Breast epithelium (tissue), 4 donors: ENCODE measurements at places on chromosomes 16 and 17.

GRCh38 chr17:80252871-80253270 lies 7.8 kb upstream of the RNF213 start:
- no peaks in the 10 kb centered on the region for H3K36me3 ChIP-seq
- H3K4me3 ChIP-seq, result no peak overlapping the region
- H3K27me3 ChIP-seq, result no peaks in the 10 kb centered on the region

DNA sequence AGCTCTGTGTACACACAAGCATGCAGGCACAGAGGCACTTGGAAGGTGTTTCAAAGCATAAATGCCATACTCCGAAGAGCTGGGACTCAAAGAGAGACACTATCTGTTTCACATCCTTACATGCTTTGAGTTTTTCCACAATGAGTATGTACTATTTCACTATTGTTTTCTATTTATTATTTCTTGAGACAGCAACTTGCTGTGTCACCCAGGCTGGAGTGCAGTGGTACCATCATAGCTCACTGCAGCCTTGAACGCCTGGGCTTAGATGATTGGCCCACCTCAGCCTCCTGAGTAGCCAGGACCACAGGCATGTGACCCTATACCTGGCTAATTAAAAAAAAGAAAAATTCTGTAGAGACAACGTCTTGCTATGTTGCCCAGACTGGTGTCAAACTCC lies 31.6 kb downstream of the CYB5D2 start:
- no peak for DNase-seq
- peaks cover 26% of the 10 kb centered on the region for H3K36me3 ChIP-seq
- H3K27me3 ChIP-seq, result no peaks in the 10 kb centered on the region
- H3K4me3 ChIP-seq, result no peak overlapping the region
- no peaks in the 10 kb centered on the region for H3K4me1 ChIP-seq

DNA sequence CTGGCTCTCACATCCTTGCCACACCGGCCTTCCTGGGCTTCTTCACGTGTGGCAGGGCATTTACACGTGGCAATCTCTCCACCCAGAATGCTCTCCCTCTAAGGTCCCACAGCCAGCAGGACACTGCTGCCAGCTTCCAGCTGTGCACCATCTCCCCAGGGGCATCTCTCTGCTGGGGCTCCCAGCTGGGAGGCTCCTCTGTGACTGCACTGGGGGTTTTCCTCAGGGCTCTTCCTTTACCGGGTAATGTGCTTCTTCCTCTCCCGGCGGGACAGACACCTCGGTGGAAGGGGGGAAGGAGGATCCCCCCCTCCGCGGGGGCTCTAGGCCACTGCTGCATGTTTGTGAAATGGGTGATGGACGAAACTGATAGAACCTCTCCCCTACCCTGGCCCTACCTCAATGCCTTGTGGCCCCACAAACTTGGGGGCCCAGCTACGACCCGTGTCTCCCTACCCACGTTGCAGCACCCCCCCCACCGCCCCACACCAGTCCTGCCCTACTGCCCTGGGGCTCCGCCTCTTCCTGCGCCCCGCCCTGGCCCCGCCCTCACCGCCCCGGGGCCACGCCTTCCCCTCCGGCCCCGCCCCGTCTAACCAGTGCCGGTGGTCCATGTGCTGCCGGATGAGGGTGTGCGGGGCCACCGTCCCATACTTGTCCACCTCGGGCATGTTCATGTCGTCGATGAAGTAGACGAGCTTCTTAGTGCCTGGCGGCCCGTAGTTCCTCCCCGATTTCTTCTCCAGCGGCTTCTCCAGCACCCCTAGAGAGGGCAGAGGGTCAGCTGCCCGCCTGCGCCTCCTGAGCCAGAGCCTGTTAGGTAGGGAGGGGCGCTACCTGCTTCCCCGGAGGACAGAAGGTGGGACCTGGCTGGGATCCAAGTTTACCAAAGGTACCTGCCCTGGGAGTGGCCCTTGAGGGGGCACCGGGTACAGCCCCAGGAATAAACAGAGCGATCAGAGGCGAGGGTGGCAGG lies 92.6 kb downstream of the DNAH17 start:
- no peak for DNase-seq
- H3K36me3 ChIP-seq, result no peaks in the 10 kb centered on the region
- H3K4me1 ChIP-seq, result no peaks in the 10 kb centered on the region
- peak overlapping the region; percentile 45 for H3K4me3 ChIP-seq

- H3K27ac ChIP-seq, result peak overlapping the region; percentile 30
- H3K27me3 ChIP-seq, result no peaks in the 10 kb centered on the region
- no peak overlapping the region for H3K4me3 ChIP-seq
- H3K4me1 ChIP-seq, result no peaks in the 10 kb centered on the region
Measured at GRCh38 chr16:14491861-14492529, 138.1 kb downstream of the PARN start.

GRCh38 chr16:84308120-84308519 lies 13.4 kb downstream of the WFDC1 start:
- no peak overlapping the region for H3K27ac ChIP-seq
- H3K27me3 ChIP-seq, result no peaks in the 10 kb centered on the region
- DNase-seq, result no peak
- no peaks in the 10 kb centered on the region for H3K36me3 ChIP-seq
- no peaks in the 10 kb centered on the region for H3K4me1 ChIP-seq

GRCh38 chr16:84729716-84730320 lies 30.0 kb downstream of the USP10 start:
- DNase-seq, result no peak
- no peaks in the 10 kb centered on the region for H3K4me1 ChIP-seq
- peak overlapping the region; percentile 67 for H3K27ac ChIP-seq

GRCh38 chr16:78761427-78761826 lies 662.0 kb downstream of the WWOX start:
- no peak overlapping the region for H3K4me3 ChIP-seq
- no peaks in the 10 kb centered on the region for H3K4me1 ChIP-seq
- no peaks in the 10 kb centered on the region for H3K36me3 ChIP-seq
- no peak for DNase-seq
- no peaks in the 10 kb centered on the region for H3K27me3 ChIP-seq

GRCh38 chr16:58011652-58012051 lies 10.4 kb downstream of the USB1 start:
- DNase-seq, result no peak
- H3K27me3 ChIP-seq, result no peaks in the 10 kb centered on the region
- no peaks in the 10 kb centered on the region for H3K36me3 ChIP-seq

DNA sequence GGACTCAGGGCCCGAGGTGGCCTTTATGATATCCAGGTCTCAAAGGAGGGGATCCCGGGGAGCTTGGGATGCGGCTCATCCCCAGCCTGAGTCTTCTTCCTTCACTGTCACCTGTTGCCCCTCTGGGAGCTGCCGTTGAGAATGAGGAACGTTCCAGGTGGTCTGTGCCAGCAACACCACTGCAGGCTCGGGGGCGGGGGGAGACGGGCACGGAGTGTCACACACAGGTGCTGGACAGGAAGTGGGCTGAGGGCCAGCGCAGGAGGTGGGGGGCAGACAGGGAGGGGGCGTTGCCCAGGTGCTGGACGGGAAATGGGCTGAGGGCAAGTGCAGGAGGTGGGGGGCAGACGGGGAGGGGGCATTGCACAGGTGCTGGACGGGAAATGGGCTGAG lies 28.2 kb downstream of the METRNL start:
- no peak overlapping the region for H3K4me3 ChIP-seq
- H3K4me1 ChIP-seq, result peaks cover 7% of the 10 kb centered on the region
- no peaks in the 10 kb centered on the region for H3K36me3 ChIP-seq
- DNase-seq, result no peak
- H3K27ac ChIP-seq, result no peak overlapping the region
- no peaks in the 10 kb centered on the region for H3K27me3 ChIP-seq

GRCh38 chr17:45918241-45918745 lies 23.9 kb downstream of the MAPT start:
- no peaks in the 10 kb centered on the region for H3K4me1 ChIP-seq
- no peaks in the 10 kb centered on the region for H3K36me3 ChIP-seq
- H3K27me3 ChIP-seq, result no peaks in the 10 kb centered on the region
- no peak overlapping the region for H3K27ac ChIP-seq

GRCh38 chr17:8412089-8412488 lies 14.5 kb upstream of the RNF222 start:
- H3K27ac ChIP-seq, result no peak overlapping the region
- no peaks in the 10 kb centered on the region for H3K36me3 ChIP-seq
- no peaks in the 10 kb centered on the region for H3K27me3 ChIP-seq
- no peak for DNase-seq

DNA sequence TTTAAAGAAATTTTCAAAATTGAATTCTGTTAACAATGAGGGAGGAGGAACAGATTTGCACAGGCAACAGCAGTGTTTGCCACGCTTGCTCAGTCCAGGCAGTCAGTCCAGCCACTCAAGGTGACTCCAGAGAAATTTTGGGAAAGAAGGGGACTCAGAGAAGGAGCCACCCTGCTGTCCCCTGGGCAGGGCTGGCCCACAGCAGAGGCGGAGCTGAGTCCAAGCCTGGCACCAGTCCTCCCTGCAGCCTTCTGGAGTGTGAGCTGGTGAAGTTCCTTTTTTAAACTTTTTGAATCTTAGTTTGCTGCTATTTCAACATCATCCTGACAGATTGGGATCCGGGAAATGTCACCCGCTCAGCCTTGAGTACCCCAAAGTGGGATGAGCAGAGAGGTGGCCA lies 14.5 kb upstream of the SLC47A2 start:
- peaks cover 20% of the 10 kb centered on the region for H3K4me1 ChIP-seq
- H3K27ac ChIP-seq, result no peak overlapping the region
- no peaks in the 10 kb centered on the region for H3K36me3 ChIP-seq
- H3K4me3 ChIP-seq, result no peak overlapping the region
- no peaks in the 10 kb centered on the region for H3K27me3 ChIP-seq
- no peak for DNase-seq

GRCh38 chr16:4203748-4204147 lies 38.1 kb downstream of the SRL start:
- no peak overlapping the region for H3K27ac ChIP-seq
- H3K27me3 ChIP-seq, result no peaks in the 10 kb centered on the region
- no peaks in the 10 kb centered on the region for H3K4me1 ChIP-seq
- no peak overlapping the region for H3K4me3 ChIP-seq
- H3K36me3 ChIP-seq, result no peaks in the 10 kb centered on the region

GRCh38 chr17:66043419-66043818 lies 148.5 kb downstream of the CEP112 start:
- no peak overlapping the region for H3K27ac ChIP-seq
- H3K4me1 ChIP-seq, result no peaks in the 10 kb centered on the region

- H3K27me3 ChIP-seq, result no peaks in the 10 kb centered on the region
- no peaks in the 10 kb centered on the region for H3K36me3 ChIP-seq
- peak overlapping the region; percentile 12 for H3K4me3 ChIP-seq
Measured at GRCh38 chr16:57623251-57624043, 5.0 kb upstream of the ADGRG1 start.

DNA sequence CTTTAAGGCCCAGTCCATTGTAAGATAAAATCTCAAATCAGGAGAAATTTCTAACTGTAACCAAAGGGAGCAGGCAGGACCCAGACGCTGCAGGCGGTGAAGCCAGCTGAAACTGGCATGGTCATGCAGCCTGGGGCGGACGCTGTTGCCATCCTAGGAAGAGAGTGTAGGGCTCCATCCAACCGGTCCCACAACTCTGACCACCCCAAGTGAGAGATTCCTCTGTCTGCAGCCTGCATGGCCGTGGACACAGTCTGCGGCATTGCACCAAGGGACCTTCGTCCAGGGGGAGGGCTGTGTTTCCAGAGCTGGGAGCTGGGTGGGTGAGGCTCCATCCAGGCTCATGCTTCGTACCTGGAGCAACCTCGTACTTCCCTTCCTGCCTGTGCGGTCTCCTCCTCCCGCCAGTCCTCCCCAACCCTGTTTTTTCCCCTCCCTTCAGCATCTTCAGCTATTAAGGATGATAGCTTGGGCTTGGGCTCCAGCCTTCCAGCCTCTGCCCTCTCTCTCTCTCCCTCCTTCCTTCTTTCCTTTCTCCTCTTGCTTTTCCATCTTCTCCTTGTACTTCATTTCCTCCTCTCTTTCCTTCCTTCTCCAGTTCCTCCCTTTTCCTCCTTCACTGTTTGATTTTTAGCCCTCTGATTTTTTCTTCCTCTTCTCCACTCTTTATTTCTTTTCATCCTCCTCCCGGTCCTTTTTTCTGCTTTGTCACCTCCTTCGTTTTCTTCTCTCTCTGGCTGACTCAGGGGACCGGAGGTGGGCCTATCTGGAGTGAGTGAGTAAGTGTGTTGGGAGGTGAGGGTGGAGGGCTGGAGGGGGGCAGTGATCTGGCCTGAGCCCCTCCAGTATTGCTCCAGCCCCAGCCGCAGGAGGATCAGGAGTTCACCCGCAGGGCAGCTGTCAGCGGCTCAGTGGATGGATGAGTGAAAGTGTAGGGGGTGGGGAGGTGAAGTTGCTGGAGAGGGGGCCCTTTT lies 17.0 kb upstream of the LHX1 start:
- no peak overlapping the region for H3K27ac ChIP-seq
- no peak overlapping the region for H3K4me3 ChIP-seq
- H3K36me3 ChIP-seq, result no peaks in the 10 kb centered on the region
- H3K27me3 ChIP-seq, result no peaks in the 10 kb centered on the region
- H3K4me1 ChIP-seq, result no peaks in the 10 kb centered on the region

- H3K27me3 ChIP-seq, result no peaks in the 10 kb centered on the region
- no peak overlapping the region for H3K4me3 ChIP-seq
- H3K36me3 ChIP-seq, result no peaks in the 10 kb centered on the region
- no peaks in the 10 kb centered on the region for H3K4me1 ChIP-seq
- DNase-seq, result no peak
Measured at GRCh38 chr16:220021-220420, 9.2 kb downstream of the LUC7L start.

- no peaks in the 10 kb centered on the region for H3K27me3 ChIP-seq
- no peak overlapping the region for H3K27ac ChIP-seq
- no peak overlapping the region for H3K4me3 ChIP-seq
- no peaks in the 10 kb centered on the region for H3K4me1 ChIP-seq
Measured at GRCh38 chr16:57307365-57307764, 22.9 kb upstream of the PLLP start.

- H3K4me1 ChIP-seq, result peaks cover 6% of the 10 kb centered on the region
- no peaks in the 10 kb centered on the region for H3K27me3 ChIP-seq
- no peak for DNase-seq
- no peak overlapping the region for H3K4me3 ChIP-seq
- no peak overlapping the region for H3K27ac ChIP-seq
Measured at GRCh38 chr16:2717383-2718263, 2.4 kb downstream of the PRSS27 start.

- DNase-seq, result no peak
- H3K4me3 ChIP-seq, result no peak overlapping the region
- no peaks in the 10 kb centered on the region for H3K27me3 ChIP-seq
Measured at GRCh38 chr16:47881574-47881973, 274.2 kb downstream of the ABCC12 start.

- H3K27me3 ChIP-seq, result no peaks in the 10 kb centered on the region
- H3K4me1 ChIP-seq, result no peaks in the 10 kb centered on the region
- H3K36me3 ChIP-seq, result no peaks in the 10 kb centered on the region
- no peak for DNase-seq
- no peak overlapping the region for H3K4me3 ChIP-seq
- no peak overlapping the region for H3K27ac ChIP-seq
Measured at GRCh38 chr16:8611886-8612600, 9.5 kb upstream of the METTL22 start.

GRCh38 chr16:77869997-77870813 lies 81.8 kb downstream of the VAT1L start:
- no peaks in the 10 kb centered on the region for H3K27me3 ChIP-seq
- H3K36me3 ChIP-seq, result no peaks in the 10 kb centered on the region
- no peak for DNase-seq
- no peaks in the 10 kb centered on the region for H3K4me1 ChIP-seq
- H3K4me3 ChIP-seq, result no peak overlapping the region
